ENCODE measurements at places on chromosomes 2 and 18.

DNA sequence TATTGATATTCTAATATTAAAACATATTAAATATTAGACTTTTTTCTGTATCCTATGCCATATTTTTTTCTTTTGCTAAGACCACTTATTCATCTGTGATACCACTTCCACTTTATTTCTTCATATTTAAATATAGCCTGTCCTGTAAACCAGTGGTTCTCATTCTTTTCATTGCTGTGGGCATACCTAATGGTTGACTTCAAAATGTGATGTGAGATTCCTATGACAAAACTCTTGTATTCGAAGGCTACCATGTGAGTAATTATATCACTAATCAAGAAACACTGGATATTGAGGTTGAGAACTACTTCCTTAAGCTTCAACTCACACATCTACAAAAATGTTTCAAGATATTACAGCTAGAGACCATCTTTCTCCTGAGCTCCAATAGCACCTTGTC, 3.6 kb downstream of the SCRN3 start:
- DNase-seq = no peak

DNA sequence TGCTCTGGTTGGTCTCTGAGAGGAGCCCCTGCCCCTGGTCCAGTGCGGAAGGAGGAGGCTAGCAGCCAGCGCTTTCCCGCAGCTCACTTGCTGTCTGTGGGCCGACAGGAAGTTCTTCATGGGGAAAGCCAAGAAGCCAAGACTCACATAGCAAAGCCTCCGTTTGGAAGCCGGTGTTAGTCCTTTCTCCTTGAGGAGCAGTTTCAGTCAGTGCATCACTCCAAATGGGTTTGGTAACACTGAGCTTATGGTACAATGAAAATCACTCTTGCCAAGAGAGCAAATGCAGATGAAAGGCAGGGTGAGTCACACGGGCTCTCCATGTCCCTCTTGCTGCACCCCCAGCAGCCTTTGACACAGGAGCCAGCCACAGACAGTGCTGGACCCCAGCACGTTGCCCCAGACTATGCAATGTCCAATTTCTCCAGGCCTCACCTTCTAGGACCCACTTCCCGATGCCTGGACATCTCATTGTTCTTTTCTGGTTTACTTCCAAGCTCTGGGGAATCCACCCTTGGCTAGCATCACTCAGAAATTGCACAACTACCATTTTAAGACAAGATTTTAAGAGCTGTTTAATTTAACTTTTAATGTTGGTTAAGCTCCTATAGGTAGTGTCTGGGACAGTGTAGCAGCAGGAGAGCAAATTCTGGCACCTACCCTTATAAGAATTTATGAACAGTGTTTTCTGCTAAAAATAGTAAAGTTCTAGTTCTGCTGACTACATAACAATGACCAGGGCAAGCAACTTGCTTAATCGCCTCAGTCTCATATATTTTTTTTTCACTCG, 174.9 kb downstream of the ASB1 start:
- no peak for DNase-seq

GRCh38 chr2:200590090-200590489, 4.3 kb downstream of the AOX1 start:
- no peak for DNase-seq

DNA sequence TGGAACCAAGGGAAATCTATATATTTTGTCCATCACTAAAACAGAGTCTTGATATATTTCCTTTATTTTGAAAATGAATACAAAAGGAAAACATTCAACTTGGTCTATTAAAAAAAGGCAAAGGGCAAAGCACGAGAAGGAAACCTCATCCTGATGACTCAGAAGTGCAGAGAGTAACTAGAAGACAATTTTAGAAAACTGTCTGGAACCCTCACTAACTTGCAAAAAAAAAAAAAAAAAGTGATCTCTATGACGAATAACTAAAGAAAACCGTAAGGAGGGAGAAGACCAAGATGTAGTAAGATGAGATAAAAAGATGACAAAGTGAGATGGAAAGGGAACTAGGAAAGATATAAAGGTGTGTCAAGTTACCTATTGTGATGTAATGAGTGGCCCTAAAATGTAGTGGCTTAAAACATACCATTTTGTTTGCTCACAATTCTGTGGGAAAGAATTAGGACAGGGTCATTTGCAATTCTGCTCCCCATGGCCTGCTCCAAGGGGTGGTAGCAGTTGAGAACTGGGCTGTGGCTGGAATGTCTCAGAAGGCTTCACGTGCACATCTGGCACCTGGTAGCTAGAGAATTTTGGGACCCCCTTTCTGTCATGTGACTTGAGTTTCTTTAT, 303.0 kb downstream of the DYSF start:
- DNase-seq = no peak

DNA sequence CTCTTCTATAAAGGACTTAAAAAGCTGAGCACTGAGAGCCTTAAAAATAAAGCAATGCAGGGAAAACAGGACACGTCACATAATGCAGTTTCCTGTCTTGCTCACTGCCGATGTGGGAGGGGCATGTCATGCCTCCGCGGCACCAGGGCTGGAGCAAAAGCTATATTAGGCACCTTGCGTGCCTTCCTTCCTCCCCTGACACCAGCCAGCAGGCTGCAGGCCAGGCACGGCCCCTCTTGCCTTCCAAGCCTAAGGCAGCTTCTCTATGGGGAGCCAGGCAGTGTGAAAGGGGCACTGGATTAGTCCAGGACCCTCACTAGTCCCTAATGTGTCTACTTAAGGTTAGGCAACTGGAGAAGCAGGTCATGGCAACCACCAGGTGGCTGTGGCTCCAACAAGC, 26.3 kb downstream of the MRPL35 start:
- peak; percentile 71 for DNase-seq
